Airway epithelial cell (primary cell): ENCODE measurements at places on chromosomes 1 and 21. TPM values are rescaled to one million over a fixed set of nuclear protein-coding genes. Genes with fewer than 3 reads are reported as not detected.

Gene KCNJ10
- total RNA-seq: not detected in 2 replicates

Gene CLIC4
- total RNA-seq: 70.7 and 72.3 TPM in 2 replicates

Gene KIAA0040
- 5.6 and 12.4 TPM in 2 replicates for total RNA-seq

Gene VTCN1
- total RNA-seq: 0.35 and 0.84 TPM in 2 replicates

Gene GNG4
- 0.05 and 0.21 TPM in 2 replicates for total RNA-seq

Gene TSPAN1
- 37.5 and 39.6 TPM in 2 replicates for total RNA-seq

Gene LRRN2
- not detected in 2 replicates for total RNA-seq

Gene TFF1
- not detected in 2 replicates for total RNA-seq

Gene EFNA1
- 26.1 and 41.9 TPM in 2 replicates for total RNA-seq

Gene OR2L8
- total RNA-seq: not detected in 2 replicates

Gene GRHL3
- total RNA-seq: 46.5 and 61.6 TPM in 2 replicates

Gene PGM1
- total RNA-seq: 58.7 and 61.6 TPM in 2 replicates

Gene TRNP1
- 35.4 and 58.9 TPM in 2 replicates for total RNA-seq

Gene HPCA
- not detected in 2 replicates for total RNA-seq

Gene GPR52
- total RNA-seq: 0.21 TPM in 1 of 2 replicates, not detected in the other

Gene C1orf226
- 0.46 and 1.1 TPM in 2 replicates for total RNA-seq
